CD4-positive, alpha-beta T cell treated with Interleukin-2 at 100 ng/mL for 4 hours (primary cell): ENCODE measurements at places on chromosomes 12 and 14.

DNA sequence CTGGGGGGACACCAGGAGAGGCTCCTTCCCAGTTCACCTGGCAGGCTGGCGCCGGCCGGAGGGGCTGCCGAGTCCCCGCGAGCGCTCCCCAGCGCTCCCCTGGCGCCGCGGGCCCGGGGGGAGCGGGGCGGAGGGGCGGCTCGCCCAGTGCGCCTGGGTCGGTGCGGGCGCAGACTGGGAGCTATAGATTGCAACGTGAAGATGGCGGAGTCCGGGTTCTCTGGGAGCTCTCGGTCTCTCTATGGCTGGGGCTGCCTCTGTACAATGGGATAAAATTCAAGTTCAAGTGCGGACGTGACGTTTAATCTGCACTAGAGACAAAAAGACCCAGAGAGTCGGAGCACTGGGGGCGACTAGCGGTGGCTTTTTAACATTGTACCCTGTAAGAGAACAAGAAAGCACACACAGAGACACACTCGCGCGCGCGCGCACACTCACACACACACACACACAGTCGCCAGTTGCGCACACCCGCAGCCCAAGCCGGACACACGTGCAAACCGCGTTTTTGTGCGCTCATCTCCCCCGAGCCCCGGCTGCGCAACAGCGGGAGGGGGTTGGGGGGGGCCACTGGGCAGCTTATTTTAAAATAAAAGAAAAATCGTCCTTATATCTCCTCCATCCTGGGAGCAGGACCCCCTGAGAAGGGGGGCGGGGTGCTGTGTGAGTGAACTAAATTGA, at the start of gene BCL11B:
TSS of gene BCL11B (minus strand) at position 247 of the 681 bp plus-strand sequence. CDS start 979 bp downstream, outside the sequence.
- DNase-seq, result peak; percentile 95

GRCh38 chr12:122403115-122403770, 19.2 kb downstream of the CLIP1 start:
- DNase-seq, result no peak

DNA sequence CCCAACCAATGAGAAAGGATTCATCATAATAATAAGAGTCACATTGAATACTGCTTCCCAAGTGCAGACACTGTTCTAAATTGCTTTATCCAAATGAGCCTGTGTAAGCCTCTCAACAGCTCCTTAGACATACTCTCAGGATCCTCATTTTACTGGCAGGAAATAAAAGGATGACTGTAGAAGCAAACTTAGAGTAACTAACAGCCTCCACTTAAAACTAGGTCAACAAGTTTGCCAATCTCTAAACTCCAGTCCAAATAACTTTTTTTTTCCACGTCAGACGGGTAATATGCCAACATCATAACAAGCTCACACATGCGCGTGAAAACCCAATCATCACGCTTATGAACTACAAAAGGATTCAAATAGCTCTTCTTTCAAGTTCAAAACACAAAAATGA, 15.3 kb upstream of the DPF3 start:
- no peak for DNase-seq

- DNase-seq, result no peak
These were observed 23.0 kb upstream of the TC2N start for GRCh38 chr14:91890291-91890749.

DNA sequence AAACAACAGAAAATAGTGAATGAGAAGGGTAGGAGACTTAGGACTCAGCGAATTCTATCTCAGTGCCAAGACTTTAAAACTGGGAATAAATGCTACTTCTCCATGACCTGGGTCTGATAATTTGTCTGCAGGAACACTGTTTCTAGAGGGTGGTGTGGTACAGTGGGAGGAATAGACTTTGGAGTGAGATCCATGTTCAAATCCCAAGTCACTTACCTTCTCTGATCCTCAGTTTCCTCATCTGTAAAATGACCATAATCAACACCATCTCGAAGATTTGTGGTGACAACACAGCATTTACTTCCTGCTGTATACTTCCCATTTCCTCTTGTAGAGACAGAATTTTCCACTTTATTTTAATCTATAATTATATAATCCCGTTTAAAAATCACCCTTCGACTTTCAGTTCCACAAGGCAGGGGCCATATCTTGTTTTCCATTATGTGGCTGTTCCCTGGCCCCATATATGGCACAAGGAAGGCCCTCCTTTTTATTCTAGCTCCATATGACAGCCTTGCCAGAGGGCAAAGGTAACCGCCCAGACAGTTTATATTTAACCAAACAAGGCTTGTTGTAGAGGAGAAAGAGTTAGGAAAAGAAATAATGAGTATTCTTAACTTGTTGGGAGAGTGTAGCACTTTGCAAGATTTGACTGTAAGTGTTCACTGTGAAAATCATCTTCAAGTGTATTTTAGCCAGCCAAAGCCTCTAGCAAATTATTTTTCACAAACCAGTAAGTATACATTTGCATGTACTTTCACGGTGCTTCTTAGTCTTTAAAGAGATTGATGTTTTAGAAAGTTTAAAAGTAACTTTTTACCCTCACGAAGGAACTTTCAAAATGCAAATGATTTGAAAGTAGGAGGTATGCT, 243.1 kb downstream of the AKAP6 start:
- no peak for DNase-seq

DNA sequence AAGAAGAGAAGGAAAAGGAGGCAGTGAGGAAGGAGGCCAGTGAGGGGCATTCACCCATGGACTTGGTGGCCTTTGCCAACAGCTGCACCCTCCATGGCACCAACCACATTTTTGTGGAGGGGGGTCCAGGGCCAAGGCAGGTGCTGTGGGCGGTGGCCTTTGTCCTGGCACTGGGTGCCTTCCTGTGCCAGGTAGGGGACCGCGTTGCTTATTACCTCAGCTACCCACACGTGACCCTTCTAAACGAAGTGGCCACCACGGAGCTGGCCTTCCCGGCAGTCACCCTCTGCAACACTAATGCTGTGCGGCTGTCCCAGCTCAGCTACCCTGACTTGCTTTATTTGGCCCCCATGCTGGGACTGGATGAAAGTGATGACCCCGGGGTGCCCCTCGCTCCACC, 11.4 kb upstream of the SMARCD1 start:
- DNase-seq, result no peak

GRCh38 chr12:4417455-4417854, 28.2 kb downstream of the FGF6 start:
- DNase-seq, result no peak

GRCh38 chr12:9908350-9908749, 23.8 kb downstream of the CLEC2A start:
- no peak for DNase-seq

- peak; percentile 37 for DNase-seq
These were observed 12.5 kb upstream of the AJUBA start for GRCh38 chr14:22994762-22995275.

GRCh38 chr12:107359382-107359781, 266.0 kb upstream of the CRY1 start:
- DNase-seq, result no peak

DNA sequence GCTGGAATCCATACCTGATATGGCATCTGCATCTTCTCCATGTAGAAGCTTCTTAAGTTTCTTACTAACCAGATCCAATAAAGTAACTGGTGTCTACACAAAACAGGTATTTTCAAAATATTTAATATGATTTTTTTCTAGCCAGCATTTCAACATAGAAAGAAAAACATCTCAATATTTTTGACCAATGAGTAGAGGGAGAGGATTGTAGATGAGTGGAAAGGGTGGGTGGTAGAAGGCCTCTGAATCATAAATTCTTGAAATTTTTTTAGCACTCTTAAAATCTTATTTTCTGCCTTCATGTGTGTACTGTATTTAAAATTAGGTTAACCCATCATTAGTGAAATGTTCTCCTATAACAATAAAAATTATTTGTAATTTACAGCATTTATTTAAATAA, 18.0 kb downstream of the DEPDC4 start:
- DNase-seq, result no peak
